Hematopoietic multipotent progenitor cell treated with erythropoietin and hydrocortisone succinate and interleukin-3 and kit ligand, for 6 days (in vitro differentiated cells): ENCODE measurements at places on chromosomes 2 and 18.
A peak's percentile ranks its signal among the peaks of the same experiment; 100 is the strongest.

- DNase-seq = no peak
Observed at GRCh38 chr18:42086288-42086687, 131.3 kb downstream of the PIK3C3 start.

GRCh38 chr2:241933179-241933911 lies 63.8 kb downstream of the RTP5 start:
- no peak for DNase-seq

DNA sequence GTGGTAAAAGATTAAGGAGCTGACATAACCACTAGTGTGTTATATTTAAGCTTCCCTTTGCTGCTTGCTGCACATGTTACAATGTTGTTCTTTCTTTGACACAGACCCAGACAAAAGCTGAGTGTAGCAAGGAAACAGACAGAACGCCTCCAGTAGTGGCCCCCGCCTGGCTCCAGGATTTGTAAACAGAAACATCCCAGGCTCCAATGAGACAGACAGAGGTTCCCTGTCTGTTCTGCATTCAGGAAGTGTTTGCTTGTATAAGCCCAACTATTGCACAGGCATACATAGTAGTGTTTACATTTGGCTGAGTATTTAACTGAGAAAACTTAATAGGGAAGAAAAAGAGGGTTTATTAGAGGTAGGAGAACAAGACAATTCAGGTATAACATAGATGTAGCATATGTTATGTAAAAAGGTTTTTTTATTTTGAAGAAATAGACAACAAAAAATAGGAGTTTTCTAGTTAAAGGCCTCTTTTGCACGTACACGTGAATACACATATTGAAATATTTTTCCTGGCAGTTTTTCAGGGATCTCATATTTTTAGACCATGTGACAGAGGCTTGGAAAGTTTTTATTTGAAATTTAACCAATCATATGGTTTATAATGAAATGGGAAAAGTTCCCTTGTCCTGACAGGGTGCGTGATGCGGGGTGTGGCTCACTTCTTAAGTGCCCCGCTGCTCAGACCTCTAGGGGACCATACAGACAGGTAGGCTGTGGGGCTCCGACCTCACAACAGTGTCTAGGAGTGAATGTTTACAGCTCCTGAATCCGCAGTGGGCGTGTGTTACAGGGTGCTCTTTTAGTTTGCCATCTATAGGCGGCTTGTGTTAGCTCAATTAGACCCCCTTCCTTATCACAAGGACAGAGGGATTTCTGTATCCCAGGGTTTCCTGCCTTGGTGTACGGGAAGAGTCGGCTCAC lies 118.4 kb downstream of the BMPR2 start:
- DNase-seq = no peak

DNA sequence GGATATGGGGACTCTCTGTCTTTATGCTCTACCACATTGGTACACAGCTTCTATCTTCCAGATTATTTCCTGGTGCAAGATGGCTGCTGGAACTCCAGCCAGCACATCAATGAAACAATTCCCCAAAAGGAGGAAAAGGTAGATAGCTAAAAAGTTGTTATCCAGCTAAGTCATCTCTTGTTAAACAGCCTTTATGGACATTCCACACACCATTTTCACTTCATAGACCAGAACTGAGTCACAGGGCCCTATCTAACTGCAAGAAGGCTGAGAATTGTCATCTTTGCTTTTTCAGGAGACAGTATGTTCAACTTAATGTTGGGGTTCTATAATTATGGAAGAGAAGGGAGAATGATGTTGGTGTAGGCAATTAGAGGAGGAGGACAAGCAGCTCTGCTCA lies 133.3 kb upstream of the NOSTRIN start:
- DNase-seq = no peak

- no peak for DNase-seq
Observed at GRCh38 chr2:172246649-172247048, 143.9 kb upstream of the DLX2 start.

- DNase-seq = peak; percentile 37
Observed at GRCh38 chr2:47086054-47086471, 69.0 kb downstream of the STPG4 start.

DNA sequence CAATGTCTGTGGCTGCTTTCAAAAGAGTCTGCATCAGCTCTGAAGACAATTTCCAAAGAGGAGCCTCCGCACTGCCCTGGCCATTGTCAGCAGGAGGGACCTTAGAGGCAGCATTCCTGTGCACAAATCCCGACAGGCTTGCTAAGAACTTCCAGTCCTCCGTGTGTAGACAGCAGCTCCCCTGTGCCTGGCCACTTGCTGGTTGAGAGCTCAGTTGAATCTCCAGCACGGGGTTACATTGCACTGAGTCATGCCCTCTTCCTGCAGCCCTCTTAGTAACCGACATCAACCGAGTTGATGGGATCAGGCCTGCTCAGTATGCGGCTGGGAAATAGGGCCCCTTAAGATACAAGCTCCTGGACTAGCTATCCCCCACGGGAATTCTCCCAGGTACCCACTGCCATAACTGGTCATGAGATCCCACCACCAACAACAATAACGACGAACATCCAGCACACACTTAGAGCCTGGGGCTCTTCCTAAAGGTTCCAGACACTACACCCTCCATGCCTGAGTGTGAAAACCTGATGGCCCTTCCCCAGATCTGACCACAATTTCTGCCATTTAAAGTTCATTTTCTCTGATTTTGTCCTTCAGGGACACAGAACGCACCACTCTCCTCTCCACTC lies 12.0 kb downstream of the ATP6V1B1 start:
- no peak for DNase-seq
